NCI-H1417 treated with DMSO at 0.1 percent for 48 hours (cell line): ENCODE measurements at places on chromosomes 11 and 22.
A peak's percentile ranks its signal among the peaks of the same experiment; 100 is the strongest.

DNA sequence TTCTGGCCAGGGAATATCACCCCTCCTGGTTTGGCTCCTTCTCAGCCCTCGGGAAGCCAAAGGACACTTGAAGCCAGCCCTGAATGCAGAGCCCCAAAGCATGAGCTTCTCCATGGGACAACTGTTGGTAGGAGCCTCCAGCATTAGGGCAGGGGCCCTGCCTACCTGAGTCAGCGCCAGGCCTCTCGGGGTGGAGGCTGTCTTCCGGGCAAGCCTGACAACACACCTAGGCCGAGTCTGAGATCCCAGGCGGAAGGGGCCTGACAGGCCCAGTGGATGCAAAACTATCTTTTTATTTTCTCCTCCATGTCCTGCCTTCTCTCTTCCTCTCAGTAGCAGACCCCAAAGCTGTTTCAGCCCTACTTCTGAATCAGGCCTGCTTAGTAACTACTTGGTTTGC is 27.6 kb downstream of the RCOR2 start:
- DNase-seq, result no peak

DNA sequence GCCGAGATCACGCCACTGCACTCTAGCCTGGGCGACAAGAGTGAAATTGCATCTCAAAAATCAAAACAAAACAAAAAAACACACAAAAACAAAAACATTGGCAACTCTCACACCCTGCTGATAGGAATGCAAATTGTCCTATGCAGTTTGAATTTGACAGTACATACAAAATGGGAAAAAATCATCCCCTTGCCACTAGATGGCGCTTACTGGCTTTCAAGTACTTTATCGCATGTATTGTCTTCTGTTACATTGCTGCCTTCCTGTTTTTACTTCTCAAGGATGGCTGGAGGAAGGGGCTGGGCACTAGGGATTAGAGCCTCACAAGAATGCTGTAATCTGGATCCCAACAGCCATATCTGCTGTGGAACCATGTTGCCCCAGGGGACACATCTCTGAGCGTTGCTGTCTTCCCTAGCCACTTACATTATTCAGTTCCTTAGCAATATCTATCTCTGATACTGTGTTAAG is 59.4 kb upstream of the A4GALT start:
- DNase-seq, result peak; percentile 50

GRCh38 chr11:15697437-15698236 is 582.9 kb downstream of the INSC start:
- no peak for DNase-seq

DNA sequence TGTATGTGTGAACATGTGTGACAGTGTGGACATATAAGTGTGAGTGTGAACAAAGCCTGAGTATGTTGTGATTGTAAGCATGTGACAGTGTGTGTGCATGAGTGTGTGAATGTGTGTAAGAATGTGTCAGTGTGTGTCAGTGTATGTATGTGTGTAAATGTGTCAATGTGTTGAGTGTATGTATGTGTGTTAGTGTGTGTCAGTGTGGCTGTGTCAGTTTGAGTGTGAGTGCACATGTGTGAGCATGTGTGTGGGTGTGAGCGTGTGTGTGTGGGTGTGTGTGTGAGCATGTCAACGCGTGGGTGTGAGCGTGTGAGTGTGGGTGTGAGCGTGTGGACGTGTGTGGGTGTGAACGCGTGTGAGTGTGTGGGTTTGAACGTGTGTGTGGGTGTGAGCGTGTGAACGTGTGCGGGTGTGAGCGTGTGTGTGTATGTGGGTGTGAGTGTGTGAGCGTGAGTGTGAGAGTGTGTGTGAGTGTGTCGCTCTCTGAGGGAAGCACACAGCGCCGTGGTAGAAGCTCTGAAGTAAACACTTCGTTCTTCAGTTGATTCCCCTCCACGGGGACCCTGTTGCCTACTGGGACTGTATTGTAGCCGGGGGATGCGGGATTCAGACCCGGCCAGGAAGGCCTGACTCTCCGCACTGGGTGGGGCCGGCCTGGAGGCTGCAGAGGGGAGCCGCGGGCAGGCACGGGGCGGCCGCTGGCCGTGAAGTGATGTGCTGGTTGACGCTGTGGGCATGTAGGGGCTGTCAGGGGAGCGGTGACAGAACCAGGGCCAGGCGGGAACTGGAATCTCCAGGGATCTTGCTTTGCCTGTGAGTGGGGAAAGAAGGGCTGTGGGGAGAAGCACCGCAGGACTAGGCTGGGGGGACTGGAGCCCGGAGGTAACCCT is 21.1 kb downstream of the RPS6KA4 start:
- no peak for DNase-seq

DNA sequence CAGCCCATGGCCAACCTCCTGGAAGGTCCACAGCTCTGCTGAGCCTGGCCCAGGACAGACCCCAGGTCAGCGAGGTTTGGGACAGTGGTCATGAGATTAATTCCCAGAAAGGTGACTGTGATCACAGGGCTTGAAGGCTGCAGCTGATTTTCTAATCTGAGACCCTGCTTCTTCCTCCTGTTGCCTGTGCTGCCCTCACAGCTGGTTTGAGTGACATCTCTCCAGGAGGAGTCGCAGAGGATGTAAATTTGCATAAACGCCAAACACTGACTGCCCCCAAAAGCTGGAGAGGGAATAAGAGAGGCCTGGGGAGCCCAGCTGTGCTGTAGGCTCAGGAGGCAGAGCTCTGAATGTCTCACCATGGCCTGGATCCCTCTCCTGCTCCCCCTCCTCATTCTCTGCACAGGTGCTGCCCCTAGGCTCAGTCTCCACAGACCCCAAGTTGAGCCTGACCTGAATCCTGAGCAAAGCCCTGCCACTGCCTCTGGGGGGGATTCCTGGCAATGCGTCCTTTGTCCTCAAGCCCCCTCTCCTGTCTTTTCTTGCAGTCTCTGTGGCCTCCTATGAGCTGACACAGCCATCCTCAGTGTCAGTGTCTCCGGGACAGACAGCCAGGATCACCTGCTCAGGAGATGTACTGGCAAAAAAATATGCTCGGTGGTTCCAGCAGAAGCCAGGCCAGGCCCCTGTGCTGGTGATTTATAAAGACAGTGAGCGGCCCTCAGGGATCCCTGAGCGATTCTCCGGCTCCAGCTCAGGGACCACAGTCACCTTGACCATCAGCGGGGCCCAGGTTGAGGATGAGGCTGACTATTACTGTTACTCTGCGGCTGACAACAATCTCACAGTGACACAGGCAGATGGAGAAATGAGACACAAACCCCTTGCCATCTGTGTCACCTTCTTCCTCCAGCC is 23.8 kb downstream of the GGTLC2 start:
- DNase-seq, result no peak

GRCh38 chr11:1050581-1051355 is 14.2 kb upstream of the MUC6 start:
- peak; percentile 17 for DNase-seq

DNA sequence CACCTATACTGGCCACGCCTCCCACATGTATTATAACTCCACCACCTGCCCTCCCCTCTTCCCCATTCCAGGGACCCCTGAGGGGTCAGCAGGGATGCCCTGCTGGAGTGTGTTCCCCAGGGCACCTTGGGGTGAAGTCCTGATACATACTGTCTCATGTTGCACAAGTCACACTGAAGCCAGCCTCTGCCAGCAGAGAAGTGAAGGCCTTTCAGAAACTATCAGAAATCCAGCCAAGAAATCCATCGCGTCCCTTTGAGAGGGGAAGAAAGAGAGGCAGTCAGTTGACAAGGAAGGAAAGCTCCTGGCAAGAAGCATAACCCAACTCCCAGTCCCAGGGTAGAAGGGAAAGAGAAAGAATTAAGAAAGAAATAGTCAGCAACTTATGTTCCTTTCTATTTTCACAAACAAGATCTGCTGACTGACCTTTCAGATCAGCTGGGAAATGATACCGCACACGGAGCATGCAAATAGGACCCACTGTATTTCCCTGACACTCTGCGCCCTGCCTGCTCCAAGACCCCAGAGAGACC is 45.2 kb downstream of the SC5D start:
- no peak for DNase-seq

DNA sequence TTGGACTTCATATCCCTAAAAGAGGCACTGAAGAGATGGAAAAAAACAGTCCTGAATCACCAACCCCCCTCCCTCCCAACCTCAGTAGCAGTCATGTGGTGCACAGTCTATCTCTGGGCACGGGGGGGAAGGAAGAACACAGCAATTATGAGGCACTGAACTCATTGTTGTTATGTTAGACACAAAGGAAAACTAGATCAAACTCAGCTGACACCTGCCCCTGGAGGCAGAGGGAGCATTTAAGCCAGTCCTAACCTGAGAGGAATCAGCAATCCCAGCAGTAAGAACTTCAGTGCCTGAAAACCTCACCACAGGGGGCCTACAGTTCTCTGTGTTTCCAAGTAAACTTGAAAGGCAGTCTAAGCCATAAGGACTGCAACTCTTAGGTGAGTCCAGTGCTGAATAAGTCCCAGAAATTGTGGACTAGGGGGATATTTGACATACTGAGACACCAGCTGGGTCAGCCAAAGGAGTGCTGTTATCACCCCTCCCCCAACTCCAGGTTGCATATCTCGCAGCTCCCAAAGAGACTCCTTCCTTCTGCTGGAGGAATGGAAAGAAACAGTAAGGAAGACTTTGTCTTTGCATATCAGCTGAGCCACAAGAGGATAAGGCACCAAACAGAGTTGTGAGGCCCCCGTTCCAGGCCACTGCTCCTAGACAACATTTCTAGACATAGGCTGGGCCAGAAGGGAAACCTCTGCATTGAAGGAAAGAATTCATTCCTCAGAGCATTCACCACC is 72.5 kb downstream of the GLYATL1 start:
- peak; percentile 49 for DNase-seq

DNA sequence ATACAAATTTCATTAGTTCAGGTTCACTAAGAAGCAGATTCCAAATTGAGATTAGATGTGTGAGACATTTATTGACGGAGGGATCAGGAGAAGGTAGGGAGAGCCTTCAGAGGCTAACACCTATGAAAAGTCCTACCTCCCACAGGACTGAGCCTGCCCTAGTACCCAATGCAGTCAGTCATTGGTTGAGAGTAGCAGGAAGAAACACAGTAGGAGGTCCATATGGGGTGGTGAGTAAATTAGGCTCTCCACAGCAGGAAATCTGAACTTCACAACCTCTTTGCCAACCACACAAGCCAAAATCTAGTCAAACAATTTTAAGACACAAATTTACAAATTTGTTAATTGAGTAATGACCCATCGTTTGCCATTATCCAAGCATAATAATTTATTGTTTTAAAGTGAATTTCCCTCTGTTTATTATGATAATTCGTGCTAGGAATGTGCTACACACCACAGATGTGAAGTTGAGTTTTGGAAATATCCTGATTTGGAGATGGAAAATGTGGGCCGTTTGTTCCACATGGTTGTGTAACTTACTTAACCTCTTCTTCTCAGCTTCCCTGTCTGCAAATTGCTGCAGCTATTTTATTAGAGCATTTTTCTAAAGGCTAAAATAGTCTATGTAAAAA is 542.1 kb downstream of the ETS1 start:
- no peak for DNase-seq

- peak; percentile 51 for DNase-seq
These were observed 1.3 kb upstream of the TM7SF2 start for GRCh38 chr11:65110354-65110861.

GRCh38 chr11:70498171-70498571 is 99.8 kb downstream of the CTTN start:
- no peak for DNase-seq

GRCh38 chr11:3094223-3094824 is 37.1 kb upstream of the CARS1 start:
- no peak for DNase-seq

GRCh38 chr11:77630157-77630710 is 7.4 kb downstream of the CLNS1A start:
- no peak for DNase-seq

- DNase-seq, result no peak
These were observed 5.7 kb upstream of the SULT4A1 start for GRCh38 chr22:43867839-43868635.

GRCh38 chr11:11243590-11244469 is 109.2 kb downstream of the CSNK2A3 start:
- peak; percentile 66 for DNase-seq

GRCh38 chr22:41242396-41243117 is 1.8 kb upstream of the CHADL start:
- DNase-seq, result no peak

DNA sequence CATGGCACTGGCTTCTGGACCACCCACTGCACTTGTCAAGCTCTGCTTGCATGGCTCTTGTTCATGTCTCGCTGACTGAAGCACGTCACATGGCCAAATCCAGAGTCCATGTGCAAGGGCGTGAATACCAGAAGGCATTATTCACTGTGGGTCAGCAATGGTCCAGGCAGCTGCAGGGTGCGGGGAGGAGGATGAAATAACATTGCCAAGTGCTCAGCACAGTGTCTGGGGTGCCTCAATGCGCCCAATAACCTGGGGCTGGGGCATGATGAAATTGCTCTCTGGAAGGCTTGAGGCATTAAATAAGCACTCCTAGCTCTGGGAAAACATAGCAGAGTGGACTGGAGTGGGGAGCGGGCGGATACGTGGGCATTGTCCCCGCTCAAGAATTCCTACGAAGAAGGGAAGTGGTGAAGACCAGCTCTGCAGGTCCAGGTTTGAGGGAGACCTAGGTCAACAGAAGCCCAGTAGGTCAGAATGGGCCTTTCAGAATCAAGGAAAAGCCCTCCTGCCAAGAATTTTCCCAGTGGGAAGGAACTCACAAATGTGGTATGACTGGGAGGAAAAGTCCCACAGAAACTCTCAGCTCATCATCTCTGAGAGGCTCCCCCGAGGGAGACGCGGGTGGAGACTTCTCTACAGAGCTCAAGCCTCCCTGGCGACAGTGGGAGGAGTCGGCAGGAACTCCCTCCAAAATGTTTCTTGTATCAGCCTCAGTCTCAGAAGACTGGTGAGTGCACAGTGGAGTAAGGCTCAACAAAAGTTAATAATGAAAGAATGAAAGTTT is 15.3 kb upstream of the ACCSL start:
- DNase-seq, result no peak

GRCh38 chr11:120613264-120614226 is 102.0 kb downstream of the GRIK4 start:
- DNase-seq, result no peak

DNA sequence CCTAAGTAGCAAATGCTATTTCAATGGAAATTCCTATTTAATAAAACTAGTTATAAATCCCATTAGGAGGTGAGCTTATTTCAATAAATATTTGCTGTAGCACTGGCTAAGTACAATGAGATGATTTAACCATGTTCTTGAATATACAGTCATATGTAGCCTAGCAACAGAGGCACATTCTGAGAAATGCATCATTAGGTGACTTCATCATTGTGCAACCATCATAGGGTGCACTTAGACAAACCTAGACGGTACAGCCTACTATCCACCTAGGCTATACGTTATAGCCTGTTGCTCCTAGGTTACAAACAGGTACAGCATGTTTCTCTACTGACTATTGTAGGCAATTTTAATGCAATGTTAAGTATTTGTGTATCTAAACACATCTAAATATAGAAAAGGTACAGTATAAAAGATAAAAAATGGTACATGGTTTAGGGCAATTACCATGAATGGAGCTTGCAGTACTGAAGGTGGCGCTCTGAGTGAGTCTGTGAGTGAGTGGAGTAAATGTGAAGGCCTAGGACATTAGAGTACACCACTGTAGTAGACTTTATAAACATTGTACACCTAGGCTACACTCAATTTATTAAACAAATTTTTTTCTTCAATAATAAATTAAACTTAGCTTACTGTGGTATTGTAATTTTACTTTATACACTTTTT is 350.1 kb downstream of the CASP12 start:
- no peak for DNase-seq

- peak; percentile 54 for DNase-seq
These were observed 36.6 kb downstream of the DCUN1D5 start for GRCh38 chr11:103055221-103055890.

- DNase-seq, result no peak
These were observed 2.7 kb downstream of the CHRM4 start for GRCh38 chr11:46388619-46389449.

GRCh38 chr22:33851240-33851639 is 69.0 kb downstream of the LARGE1 start:
- DNase-seq, result peak; percentile 27
